ENCODE measurements at places on chromosomes 3 and 15.

DNA sequence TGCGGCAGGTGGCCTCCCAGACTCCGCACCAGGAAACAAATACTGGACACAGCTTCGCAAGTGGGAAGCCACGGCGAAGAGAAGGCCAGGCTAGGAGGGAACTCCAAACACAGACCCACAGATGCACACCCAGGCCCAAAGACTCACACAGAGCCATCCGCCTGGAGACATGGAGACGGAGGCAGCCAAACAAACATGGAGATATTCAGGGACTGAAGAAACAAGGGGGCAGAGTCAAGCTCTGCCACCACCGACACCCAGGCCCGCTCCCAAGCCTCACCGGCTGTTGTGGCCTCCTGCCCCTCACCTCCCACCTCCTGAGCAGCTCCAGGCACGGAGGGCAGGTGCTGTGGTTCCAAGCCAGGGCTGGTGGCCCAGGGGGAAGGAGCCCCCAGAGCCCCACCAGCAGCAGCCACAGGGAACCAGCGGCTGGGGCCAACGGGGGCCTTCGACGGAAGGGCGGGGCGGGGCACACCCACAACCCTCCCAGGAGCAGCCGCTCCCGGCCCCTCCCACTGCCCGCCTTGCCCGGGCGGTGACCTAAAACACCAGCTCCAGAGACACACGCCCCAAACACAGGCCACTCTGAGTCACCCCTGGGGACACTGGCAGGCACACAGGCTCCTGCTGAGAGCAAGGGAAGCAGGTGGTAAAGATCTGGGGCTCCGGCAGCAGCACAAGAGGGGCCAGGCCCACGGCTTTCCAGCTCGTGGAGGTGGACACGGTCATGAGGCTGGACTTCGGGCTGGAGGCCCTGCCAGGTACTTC lies 31.9 kb downstream of the TNK2 start:
- DNase-seq = peak; percentile 39

- no peak for DNase-seq
These were observed 46.6 kb downstream of the ANP32A start for GRCh38 chr15:68774120-68774519.

GRCh38 chr3:99394831-99395778 lies 243.3 kb upstream of the COL8A1 start:
- DNase-seq = no peak

- DNase-seq = no peak
These were observed 92.6 kb upstream of the SNTN start for GRCh38 chr3:63559884-63560283.

- DNase-seq = no peak
These were observed 242.5 kb downstream of the ZBTB20 start for GRCh38 chr3:114904633-114905032.

DNA sequence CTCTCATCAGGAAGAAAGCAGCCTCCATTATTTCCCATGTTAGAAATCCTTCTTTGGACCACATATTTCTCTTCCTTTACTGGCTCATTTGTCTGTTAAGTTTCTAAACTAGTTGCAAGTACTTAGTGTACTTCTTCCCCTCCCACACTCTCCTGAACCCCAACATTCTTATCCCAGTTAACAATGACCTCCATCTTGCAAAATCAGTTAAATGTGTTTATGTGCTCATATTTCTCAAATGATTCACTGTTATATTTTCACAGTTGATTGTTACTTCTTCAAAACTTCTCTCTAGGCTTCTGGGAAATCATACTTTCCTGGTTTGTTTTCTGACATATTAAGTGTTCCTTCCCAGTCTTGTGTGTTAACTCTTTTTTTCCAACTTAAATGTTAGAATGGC lies 856.9 kb downstream of the EPHA3 start:
- no peak for DNase-seq

GRCh38 chr3:11829416-11829815 lies 17.3 kb downstream of the TAMM41 start:
- no peak for DNase-seq

- DNase-seq = no peak
These were observed 10.4 kb upstream of the VIPR1 start for GRCh38 chr3:42491881-42492507.

- DNase-seq = no peak
These were observed 71.0 kb downstream of the NTRK3 start for GRCh38 chr15:88185584-88185983.
